NCI-H524 treated with DMSO at 0.1 percent for 48 hours (cell line): ENCODE measurements at places on chromosomes 7 and 10.
A peak's percentile ranks its signal among the peaks of the same experiment; 100 is the strongest.

- no peak for DNase-seq
Measured at GRCh38 chr10:123721441-123722049, 55.4 kb downstream of the GPR26 start.

GRCh38 chr7:70361821-70362220 is 763.5 kb downstream of the AUTS2 start:
- no peak for DNase-seq

GRCh38 chr10:136465-136762 is 1.2 kb downstream of the ZMYND11 start:
- no peak for DNase-seq

DNA sequence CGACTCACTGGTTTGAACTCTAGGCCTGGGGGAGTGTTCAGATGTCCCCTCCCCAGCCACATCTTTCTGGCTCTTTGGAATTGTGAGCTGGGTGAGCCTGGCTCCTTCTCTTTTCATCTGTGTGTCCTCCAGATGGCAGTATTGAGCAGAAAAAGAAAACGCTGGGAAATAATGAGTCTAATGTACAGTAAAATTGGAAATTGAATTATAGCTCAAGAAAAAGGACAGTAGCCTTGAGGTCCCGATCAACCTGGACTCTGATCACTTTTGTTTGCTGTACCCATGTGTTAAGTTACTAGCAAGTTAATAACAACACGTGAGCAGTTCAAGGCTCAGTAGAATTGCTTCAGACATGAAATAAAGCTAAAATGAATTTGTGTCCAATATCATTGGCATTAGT is 77.9 kb downstream of the SNX10 start:
- no peak for DNase-seq

- DNase-seq = no peak
Measured at GRCh38 chr10:61316676-61317265, 136.4 kb downstream of the TMEM26 start.

- no peak for DNase-seq
Measured at GRCh38 chr7:16811551-16811950, 6.8 kb upstream of the AGR2 start.

GRCh38 chr7:135859538-135859937 is 110.9 kb upstream of the FAM180A start:
- no peak for DNase-seq

GRCh38 chr10:119653209-119653608 is 2.0 kb downstream of the BAG3 start:
- DNase-seq = no peak

GRCh38 chr10:24891823-24892222 is 60.6 kb downstream of the PRTFDC1 start:
- no peak for DNase-seq

DNA sequence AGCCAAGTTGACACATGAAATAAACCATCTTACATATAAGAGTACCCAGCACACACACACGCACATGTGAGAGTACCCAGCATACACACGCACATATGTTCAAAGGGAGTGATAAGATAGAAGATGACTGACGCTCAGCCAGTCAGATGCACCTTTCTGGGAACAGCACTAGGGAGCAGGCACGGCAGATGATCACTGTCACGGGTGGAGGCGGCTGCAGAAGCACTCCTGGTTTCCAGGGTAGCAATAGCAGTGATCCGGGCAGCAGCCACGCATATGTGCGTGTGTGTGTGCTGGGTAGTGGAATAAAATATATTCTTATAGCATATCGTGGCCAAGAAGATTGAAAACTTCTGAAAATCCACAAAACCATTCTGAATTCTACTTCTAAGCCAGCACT is 85.8 kb upstream of the NAMPT start:
- DNase-seq = no peak

DNA sequence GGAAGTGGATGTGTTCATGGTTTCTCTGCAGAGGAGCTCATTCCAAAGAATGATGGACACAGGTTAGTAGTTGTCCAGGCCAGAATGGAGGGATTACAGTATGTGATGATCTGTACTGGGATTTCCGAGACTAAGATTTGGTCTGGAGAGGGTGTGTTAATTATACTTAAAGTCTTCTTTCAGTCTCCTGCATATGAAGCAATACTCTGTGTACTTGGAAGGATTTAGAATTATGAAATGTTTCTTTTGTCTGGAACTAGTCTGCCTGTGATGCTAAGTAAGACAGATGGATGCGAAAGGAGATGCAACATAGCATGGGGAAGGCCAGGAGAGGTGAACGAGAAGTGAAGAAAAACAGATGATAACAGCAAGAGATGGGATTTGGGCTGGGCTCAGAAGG is 305.1 kb upstream of the LYZL1 start:
- no peak for DNase-seq

DNA sequence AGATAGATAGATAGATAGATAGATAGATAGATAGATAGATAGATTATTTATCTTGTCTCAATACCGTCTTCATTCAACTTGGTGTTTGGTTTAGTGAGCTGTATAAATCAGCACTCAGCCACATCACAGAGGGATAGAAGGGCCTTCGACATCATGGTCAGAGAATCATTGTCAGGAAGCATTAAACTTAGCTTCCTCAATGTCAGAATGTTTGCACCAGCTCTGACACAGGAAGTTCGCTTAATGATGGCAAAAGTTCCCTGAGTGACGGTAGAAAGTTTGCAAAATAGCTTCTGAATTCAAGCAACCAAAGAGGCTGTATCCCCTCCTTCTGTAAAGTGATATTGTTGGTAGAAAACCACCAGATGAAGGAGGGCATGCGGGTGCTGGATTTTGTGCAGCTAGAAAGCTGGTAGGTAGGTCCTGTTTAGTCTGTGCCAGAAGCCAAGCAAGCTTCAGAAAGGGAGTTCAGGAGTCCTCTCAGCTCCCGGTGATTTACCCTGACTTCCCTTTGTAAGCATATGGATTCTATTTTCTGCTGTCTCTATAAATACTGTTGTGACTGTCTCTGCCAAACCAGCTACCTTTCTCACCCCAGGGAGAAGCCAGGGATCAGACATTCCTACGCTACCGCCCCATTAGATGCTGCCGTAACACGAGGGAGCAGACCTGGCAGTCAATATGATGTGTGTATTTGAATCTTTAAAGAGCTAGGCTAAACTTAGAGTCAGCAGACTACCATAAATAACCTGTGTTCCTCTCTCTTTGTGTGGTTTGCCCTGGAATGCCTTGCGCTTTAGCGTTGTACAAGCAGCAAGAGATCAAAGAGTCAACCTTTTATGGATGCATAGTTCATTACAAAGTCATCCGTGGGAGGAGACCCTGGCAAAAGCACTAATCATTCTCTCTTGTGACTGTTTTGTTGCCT is 200.5 kb upstream of the KIAA1217 start:
- DNase-seq = no peak

- no peak for DNase-seq
Measured at GRCh38 chr10:75440271-75440793, 8.9 kb downstream of the LRMDA start.

DNA sequence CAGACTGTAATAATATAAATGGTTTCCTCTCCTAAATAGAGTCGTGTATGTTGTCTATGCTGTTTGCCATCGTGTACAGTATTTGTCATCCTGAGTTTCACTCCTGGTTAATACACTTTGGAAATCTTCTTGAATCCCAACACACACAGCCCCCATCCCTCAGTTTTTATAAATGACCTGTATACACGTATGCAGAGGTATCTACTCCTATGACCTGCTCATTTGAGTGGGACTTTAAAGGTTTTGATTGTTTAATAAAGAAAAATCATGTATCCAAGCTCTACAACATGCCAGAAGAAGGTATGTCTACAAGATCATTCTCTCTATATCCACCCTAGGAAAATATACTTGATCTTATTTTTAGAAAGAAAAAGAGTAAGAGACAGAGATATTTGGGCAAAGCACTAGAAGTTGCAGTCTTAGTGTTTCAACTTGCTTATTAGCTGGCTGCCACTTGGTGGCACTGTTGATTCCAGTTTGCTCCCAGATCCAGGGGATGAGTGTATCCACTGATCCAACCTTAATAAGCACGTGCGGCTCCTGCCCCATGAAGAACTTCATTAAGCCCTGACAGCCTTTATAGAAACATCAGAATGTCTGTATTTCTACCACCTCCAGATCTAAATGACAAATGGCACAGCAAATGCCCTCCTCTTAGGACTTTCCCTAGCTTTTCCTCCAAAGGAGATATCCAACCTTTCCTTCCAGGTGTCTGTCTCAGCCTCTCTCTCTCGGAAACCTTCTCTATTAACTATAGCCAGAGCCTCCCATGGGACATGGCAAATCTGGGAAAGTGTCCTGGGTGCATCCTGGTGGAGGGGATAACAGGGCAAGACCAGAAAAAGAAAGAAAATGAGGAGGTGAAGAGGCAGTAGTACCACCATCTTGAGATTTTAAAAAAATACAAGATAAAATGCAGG is 181.6 kb upstream of the NEBL start:
- no peak for DNase-seq

GRCh38 chr7:152931633-152932032 is 172.1 kb downstream of the ACTR3B start:
- DNase-seq = no peak

- DNase-seq = no peak
Measured at GRCh38 chr10:120415709-120416330, 41.2 kb upstream of the PLPP4 start.

- peak; percentile 10 for DNase-seq
Measured at GRCh38 chr10:5234106-5234860, 37.6 kb downstream of the AKR1C4 start.

GRCh38 chr10:71202314-71202713 is 10.1 kb upstream of the UNC5B start:
- no peak for DNase-seq

DNA sequence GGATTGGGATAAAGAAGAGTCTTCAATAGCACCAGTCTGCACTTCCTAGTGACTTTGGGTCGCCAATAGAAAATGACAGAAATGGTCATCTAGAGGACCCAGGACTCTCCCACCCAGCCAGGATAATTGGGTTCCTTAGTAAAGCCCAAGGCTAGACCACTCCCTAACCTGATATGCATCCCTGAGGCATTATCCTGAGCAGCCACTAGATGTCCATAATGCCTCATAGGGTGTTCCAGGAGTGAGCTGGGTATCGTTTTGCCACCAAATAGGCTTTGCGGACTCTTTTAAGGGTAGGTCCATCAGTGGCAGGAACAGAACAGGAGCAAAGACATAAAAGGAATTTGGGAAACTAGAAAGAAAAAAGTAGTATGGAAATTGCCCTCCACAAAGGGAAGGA is 4.5 kb upstream of the LRRC4 start:
- DNase-seq = no peak

DNA sequence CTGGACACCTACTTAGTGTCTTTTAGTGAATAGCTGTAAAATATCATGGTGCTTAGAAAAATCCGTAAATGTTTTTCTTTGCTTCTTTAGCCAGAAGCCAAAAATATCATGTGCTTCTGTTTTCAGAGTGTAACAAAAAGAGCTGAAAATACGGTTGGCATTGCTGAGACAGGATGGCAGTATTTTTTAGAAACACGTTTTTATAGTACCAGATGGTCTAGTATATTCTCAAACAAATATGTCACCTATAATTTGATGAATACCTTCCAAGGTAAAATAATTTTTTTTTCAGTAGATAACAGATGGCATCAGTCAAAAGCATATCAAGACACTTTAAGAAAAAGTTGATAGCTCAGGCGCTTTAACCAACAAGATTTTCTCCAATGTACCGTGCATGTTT is 326.6 kb downstream of the PHF14 start:
- DNase-seq = no peak

DNA sequence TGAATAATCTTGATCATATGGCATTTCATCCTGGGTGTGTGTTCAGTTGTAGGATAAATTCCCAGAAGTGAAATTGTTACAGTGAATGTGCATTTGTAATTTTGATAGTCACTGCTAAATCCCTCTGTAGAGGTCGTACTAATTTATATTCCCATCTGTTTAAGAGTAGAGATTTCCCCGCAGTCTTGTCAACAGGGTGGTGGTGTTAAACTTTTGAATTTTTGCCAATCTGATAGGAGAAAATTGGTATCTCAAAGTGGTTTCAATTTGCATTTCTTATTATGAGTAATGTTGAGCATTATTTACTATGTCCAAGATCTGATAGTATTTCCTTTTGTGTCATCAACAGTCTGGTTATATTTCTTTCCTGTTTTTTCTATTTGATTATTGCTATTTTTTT is 101.7 kb downstream of the AUTS2 start:
- DNase-seq = peak; percentile 17

GRCh38 chr10:43136432-43136831 is 1.8 kb upstream of the CSGALNACT2 start:
- DNase-seq = no peak

GRCh38 chr10:3201796-3202195 is 29.2 kb upstream of the PITRM1 start:
- DNase-seq = no peak

DNA sequence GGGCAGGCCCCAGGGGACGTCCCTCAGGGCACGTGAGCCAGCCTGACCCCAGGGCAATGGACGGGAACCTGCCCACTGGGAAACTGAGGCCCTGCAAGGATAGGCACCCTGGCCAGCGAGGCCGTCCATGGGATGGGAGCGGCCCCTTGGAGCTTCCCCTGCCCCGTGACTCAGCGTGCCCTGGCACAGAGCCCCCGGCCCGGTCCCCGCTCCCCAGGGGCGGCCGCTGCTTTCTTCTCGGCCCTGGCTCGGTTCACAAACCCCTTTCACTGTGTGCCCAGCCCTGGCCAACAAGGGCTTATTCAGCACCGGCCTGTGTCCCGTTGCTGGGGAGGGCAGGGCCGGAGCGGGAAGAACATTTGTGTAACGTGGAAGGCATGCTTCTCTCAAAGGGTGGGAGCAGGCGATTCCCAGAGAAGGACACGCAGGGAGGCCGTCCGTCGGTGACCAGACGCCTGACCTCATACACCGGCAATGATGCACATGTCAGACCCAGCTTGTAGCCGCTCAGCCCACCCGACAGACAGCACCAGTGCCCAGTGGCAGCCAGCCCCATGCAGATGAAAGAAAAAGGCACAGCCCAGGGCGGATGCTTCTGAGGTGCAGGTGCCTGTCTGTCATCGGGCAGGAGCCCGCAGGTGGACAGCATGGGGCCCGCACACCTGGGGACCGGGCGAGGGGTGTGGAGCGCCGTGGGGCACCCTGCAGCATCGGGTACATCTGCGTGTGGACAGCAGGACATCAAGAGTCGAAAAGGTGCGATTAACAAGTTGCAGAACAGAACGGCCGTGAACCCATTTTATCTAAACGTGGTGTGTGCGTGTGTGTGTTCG is 94.5 kb downstream of the PDGFA start:
- no peak for DNase-seq

GRCh38 chr7:35596061-35596460 is 98.9 kb downstream of the HERPUD2 start:
- no peak for DNase-seq

DNA sequence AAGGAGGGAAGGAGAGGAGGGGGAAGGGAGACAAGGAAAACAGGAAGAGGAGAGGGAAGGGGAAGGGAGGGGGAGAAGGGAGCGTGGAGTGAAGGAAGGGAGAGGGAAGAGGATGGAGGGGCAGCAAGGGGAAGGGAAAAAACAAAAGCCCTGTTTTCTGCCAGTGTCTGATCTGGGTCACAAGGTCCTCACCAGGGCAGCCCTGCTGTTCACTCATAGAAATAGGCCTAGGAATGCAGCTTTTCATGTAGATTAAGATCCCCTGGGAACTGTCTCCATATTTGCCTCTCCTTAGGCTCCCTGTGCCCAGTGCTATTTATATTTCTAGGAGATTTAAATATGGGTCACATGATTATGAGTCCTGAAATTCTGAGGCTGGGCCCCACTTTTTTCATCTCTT is 790.7 kb downstream of the TNS3 start:
- DNase-seq = no peak

- no peak for DNase-seq
Measured at GRCh38 chr7:87878208-87878735, 2.0 kb downstream of the DBF4 start.
